Retina (tissue), 1 donor: ENCODE measurements at places on chromosomes 7 and 10.

DNA sequence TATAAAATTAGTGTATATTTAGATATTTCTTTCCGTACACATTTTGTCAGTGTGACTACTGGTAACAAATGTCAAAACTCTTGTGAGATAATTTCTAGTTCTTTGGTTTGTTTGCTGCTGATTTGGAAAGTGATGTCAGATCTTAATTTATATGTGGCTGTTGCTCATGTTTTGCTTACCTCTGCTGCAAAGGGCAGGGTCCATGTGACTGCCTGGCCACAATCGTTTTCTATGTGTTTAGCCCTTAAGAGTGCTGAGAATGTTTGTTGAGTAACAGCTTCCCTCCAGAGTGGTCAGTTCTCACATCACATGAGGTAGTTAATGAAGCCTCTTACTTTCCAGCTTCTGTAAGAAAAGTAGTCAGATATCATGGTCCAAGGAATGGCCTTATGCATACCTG lies 4.2 kb downstream of the NRBF2 start:
- no peak for DNase-seq

DNA sequence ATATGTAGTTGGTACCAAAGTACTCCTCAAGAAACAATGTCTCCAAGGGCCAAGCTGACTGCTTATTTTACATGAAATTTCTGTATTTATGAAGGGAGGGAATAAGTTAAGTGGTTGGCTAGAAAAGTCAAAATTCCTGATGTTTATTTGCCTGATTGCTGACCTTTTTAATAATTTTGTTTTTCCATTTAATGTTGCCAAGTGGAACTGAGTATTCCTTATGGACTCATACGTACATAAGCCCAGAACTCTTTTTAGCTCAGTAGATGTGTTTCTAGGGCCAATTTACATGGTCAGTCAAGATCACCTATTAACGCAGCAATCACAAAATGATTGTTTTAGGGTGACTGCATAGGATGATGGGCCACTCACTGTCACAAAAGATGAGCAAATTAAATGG lies 78.3 kb upstream of the FZD8 start:
- no peak for DNase-seq

DNA sequence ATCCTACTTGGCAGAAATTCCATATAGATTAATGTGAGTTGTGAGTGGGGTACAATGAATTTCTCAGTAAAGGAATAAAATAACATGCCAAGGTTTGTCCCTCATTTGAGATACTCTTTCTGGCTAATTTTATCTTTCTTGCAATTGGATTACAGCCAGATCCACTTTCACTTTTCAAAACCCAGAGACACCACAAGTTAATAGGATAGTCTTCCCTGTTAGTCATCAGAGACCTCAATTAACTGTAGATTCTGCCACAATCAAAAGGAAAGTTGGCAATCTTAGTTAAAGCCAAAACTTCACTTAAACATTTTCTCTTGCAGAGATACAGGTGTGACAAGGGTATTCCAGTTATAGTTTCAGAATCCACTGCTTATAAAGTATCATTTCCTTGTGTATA lies 91.4 kb upstream of the PHYHIPL start:
- no peak for DNase-seq

- DNase-seq, result no peak
These were observed 18.0 kb downstream of the SLC25A13 start for GRCh38 chr7:96303686-96304443.

DNA sequence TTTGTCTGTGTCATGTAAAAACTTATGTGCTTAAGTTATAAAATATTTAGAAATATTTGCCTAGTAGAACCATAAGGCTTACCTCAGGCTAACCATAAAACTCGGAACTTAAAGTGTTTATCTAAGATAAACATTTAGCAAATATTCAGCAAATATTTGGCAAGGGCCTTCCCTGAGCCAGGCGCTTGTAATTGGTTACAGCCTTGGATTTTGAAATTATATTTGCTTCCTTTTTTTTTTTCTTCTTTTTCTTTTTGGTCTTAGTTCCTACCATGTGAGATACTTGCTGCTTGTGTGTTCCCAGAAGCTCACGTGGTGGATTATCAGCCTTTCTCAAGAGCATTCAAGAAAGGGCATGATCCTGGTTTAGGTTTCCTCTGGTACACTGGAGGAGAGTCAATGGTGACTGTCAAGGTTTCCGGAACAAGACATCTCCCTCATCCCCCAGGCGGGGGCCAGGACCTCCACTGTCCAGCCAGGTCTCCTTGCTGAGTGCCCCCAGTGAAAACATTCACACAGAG lies 5.2 kb upstream of the BRI3 start:
- no peak for DNase-seq

- DNase-seq, result no peak
These were observed 817.6 kb downstream of the TNS3 start for GRCh38 chr7:46764100-46764936.

- DNase-seq, result no peak
These were observed 5.7 kb downstream of the HOXA5 start for GRCh38 chr7:27137640-27138315.

GRCh38 chr10:60753152-60753551 lies 25.1 kb upstream of the CDK1 start:
- DNase-seq, result no peak

DNA sequence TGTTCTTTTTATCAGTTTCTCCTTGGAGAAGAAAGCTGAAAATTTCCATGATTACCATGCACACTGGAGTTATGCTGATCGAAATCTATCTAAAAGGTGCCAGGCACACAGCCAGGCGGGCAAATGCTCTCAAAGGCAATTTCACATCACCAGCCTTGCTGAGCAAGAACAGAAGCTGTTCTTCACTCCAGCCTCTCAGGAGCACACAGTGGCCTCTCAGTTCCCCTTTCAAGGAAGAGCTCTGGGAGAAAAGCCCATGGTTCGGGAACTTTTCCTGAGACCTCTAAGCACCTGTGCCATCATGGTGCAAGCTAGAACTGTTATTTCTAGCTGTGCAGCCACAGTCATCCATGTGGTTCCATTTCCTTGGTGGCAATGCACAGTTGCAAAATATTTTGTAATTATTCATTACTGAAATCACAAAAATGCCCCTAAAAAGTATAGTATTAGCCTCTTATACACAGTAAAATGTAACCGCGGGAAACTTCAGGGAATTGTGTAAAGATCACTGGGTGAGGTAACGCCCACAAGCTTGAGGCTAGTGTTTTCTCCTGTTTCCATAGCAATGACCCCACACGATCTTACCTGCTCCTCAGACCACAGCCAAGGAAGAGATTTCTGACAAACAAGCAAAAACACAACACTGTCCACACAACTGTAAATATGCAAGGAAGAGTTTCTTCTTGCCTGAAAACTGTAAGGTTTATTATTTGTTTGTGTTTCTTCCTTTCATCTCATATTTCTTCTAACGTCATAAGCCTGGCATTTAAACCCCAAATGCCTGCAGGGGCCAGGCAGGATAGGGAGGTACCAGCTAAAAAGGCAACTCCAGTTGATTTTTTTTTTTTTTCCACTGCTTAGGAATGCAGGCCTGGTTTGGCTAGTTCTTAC lies 121.2 kb downstream of the FAM107B start:
- peak; percentile 39 for DNase-seq

DNA sequence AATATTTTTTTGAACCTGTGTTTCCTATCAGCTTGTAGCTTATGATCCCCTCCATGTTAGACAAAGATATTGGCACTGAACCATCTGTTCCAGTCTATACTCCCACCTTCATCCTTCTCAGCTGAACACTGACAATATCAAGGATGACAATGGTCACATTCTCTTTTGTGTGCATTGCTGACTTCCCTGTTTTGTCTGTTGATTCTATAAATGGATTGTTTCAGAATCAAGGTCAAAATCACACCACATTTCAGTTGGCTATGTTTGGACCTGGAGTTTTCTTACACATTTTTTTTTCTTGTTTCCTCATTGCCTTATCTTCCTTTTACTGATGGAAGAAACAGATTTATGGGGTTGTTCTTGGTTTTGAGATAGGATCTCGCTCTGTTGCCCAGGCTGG lies 11.3 kb upstream of the SMURF1 start:
- DNase-seq, result no peak

DNA sequence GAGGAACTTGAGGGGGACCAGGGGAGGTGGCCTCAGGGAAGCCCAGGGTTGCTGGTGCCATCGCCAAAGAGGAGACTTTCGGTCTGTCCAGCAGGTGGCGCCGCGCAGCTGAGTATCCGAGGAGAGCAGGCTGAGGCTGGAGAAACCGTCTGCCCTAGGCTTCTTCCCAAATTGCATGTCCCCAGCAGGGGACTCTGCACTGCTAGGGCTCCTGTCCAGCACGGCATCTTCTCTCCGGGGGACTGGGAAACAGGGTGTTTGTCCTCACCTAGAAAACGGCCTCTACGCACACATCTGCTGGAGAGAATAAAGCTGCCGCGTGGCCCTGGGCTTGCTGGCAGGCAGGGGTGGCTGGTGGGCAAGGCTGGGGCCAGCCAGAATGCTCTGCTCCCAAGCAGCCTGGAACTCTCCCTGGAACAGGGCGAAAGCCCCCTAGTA lies 161.9 kb downstream of the SH2D4B start:
- DNase-seq, result peak; percentile 88

- peak; percentile 49 for DNase-seq
These were observed 219.5 kb downstream of the GLI3 start for GRCh38 chr7:42017349-42017986.

- DNase-seq, result no peak
These were observed 11.6 kb downstream of the MCMBP start for GRCh38 chr10:119860866-119861607.

DNA sequence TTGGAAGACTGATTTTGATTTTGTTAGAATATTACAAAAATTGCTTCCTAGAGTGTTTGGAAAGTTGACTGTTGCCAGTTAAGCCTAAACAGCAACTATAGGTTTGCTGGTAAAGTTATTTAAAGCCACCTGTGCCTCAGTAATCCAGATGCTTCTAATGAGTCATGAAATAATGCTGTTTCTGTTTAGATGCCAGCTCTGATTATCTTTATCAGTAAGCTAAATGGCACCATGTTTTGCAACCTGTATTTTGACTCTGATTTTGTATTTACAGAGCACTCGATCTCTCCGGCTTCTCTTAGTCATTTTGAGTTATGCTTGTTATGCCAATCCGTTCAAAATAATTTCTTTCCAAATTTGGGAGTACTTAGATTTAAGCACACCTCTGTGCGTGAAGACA lies 366.1 kb downstream of the EXOC4 start:
- DNase-seq, result no peak

GRCh38 chr7:157801113-157801512 lies 464.3 kb downstream of the DNAJB6 start:
- no peak for DNase-seq

GRCh38 chr10:75029857-75030256 lies 81.6 kb upstream of the SAMD8 start:
- no peak for DNase-seq

GRCh38 chr10:78894089-78894840 lies 174.5 kb upstream of the ZMIZ1 start:
- DNase-seq, result no peak

- DNase-seq, result no peak
These were observed 52.4 kb downstream of the NPTX2 start for GRCh38 chr7:98669329-98670000.

DNA sequence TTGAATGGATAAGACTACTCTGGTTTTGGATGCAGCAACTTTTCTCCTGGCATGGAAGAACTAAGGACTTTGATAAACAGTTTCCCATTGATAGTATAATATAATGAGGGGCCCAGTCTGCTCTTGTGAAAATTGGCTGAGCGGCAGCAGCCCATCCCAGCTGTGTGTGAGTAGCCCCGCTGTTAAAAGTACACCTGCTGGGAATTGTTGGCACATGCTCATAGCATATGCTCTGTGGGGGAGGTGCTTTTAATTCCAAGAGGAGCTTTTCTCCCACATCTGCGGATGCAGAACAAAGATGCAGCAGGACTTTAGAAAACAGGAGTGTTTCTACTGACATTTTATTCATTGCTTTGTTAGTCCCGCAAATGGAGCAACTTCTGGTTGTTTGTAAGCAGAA lies 19.0 kb downstream of the SRI start:
- peak; percentile 26 for DNase-seq

- DNase-seq, result no peak
These were observed 803 bp upstream of the STK31 start for GRCh38 chr7:23709081-23709750.

DNA sequence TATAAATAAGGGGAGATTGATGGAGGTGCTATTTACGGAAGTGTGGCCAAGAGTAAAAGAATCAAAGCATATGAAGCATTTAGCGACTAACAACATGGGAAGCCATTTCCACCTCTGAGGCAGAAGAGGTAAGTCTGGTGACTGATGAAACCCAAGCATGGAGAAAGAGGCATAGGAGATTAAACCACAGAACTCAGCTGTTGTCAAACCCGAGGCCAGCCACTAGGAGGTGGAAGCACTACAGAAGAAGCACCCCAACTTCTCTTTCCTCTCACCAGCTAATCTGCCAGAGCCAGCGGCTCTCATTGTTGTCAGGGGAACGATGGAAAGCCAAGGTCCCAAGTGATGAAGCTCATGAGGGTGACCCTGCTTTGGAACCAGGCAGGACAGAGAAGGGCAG lies 19.6 kb upstream of the CNTNAP2 start:
- no peak for DNase-seq

GRCh38 chr10:75272896-75273295 lies 37.1 kb upstream of the COMTD1 start:
- no peak for DNase-seq

GRCh38 chr7:136877509-136877908 lies 9.1 kb downstream of the CHRM2 start:
- DNase-seq, result no peak

DNA sequence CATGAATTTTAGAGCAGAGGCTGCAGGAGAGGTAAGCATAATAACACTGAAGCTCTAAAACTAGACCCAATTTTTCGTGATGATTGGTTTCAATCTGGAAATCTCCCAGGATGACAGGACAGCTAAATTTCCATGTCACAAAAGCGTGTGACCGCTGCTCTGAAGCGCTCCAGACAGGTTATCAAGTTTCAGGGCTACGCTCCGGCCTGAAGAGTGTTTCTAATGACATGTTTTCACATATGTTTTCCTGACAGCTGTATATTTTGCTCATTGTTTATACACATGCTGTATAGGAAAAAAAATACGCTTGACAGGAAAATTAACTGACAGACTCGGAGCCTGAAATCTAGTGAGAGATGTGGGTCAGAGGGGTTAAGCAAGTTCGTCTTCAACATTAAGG lies 219.8 kb upstream of the BMPER start:
- DNase-seq, result no peak

GRCh38 chr7:131051304-131051703 lies 276.4 kb upstream of the MKLN1 start:
- DNase-seq, result no peak

DNA sequence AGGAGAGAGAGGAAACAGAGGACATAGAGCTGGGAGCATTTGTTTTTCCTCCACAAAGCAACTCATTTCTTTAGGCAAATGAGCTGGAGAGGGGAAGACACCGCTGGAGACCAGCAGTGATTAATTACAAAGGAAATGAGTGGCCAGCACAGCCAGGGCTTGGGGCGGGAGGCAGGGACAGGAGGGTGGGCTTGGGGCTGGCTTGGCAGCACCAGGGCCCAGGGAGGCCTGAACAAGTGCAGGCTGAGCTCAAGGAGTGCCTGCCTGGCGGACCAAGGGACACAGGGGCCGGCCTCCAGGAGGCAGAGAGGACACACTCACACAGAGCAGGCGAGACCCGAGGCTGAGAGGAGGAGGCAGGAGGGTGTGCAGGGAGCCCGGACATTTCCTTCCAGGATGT lies 149.0 kb upstream of the UNC5B start:
- no peak for DNase-seq

- DNase-seq, result no peak
These were observed 2.4 kb upstream of the CFAP69 start for GRCh38 chr7:90242369-90243168.

- DNase-seq, result no peak
These were observed 31.9 kb upstream of the ADCYAP1R1 start for GRCh38 chr7:31020161-31020560.

GRCh38 chr10:20630092-20630643 lies 266.9 kb downstream of the NEBL start:
- DNase-seq, result no peak
